ENCODE measurements at places on chromosomes 6 and 20.

GRCh38 chr6:1463275-1463674, 73.9 kb downstream of the FOXF2 start:
- DNase-seq, result no peak

DNA sequence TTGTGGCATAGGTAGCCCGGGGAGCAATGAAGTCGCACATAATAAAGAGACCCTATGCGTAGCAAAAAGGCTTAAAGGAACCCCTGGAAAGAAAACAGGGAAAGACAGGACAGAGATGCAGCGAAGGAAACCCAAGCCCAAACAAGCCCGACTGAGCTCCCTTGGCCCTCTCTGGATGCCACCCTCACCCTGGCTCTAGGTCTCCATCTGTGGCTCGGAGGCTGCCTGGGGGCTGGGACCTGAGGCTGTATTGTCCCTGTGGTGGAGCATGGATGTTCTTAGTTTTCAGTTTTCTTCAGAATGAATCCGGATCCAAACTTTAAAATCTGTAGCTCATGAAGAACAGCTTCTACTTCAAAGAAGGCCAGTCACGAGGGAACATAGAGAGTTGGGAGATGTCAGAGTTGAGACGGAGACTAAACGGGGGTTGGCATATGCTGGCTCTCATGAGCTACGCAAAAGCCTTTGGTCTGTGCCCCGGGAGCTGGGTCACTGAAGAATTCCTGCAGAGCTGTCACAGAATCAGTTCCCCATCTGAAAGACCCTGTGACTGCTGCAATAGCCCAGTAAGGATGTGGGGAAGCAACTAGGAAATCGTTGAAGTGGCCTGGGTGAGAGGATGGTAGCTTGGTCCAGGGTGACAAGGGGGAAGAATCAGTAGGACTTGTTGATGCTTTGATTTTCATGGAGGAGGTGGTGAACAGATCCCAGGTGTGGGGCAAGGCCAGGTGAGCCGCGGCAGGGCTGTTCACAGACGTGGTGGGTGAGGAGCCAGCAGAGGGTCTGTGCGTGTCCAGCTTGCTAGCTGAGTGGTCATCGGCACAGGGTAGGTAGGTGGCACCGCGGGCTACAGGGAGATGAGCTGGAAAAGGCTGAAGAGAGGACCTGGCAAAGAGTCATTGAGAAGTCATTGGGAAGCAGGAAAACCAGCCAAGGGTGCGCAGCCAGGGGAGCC, 35.2 kb downstream of the SYNDIG1 start:
- no peak for DNase-seq

DNA sequence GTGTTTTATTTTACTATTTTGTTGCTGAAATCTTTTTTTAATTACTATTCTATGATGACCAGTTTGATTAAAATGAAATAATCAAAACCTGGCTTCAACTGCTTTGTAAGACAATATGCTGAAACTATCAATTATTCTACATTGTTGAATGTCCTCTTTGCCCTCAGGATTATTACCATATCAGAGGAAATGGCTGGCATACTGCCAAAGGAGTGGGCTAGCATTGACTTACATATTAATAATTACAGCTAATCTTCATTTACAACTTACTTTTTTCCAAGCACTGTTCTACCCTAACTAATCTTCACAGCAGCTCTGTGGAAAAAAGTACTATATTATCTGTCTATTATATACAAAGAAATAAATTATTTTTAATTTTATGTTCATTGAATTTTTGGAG, 560.5 kb downstream of the BCKDHB start:
- DNase-seq, result no peak

DNA sequence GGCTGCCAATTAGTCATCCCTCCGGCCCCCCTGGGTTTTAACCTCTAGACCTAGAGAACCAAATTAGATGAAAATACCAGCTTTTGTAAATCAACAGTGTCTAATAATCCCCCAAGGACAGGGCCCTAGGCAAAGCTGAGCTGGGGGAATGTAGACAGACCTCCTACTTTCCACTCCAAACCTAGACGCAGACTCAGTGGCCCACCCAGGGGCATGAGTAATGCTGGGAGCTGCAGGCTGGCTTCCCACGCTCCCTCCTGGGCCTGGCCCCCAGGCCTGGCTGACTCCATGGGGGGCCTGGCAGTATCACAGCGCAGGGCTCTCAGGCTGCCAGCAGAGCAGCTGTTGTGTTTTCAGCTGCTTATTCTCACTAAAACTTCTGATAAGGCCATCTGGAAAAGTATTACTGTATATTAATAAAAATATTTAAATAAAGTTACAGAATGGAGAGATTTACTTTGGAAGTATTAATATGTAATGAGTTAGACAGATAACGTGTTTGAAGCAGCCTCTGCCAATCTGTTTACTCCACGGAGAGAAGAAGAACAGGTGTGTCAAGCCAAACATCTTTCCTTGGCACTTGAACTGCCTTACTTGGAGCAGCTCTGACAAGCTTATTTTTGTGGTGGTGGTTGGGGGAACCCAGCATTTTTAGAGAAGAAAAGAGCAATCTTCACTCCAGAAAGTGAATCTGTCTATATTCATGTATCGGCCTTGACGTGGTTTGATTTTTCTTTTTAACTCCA, 144.0 kb upstream of the AGPAT4 start:
- peak; percentile 95 for DNase-seq

- DNase-seq, result no peak
Observed at GRCh38 chr6:1047981-1048541, 263.8 kb upstream of the FOXQ1 start.

DNA sequence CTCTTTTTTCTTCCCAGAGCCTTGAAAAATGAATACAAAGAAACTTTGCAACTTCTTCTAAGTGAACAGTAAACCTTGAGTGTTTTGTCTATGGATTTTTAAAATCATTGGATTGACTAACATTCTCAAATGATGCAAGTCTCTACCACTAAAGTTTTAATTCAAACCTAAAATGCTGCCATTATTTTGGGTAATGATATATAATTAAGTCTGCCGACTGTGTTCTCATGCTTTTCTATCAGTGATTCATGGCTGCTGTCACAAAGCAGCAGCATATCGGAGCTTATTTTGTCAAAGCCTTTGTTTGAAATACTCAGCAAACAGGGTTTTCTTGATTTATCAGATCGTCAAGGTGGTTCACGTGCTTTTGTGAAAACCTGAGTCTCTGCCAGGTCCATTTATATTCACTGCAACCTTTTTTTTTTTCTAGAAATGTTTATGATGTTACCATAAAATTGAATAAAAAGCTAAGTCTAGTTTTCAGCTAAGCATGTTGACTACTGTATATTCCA, 96.3 kb downstream of the GJA1 start:
- DNase-seq, result no peak

DNA sequence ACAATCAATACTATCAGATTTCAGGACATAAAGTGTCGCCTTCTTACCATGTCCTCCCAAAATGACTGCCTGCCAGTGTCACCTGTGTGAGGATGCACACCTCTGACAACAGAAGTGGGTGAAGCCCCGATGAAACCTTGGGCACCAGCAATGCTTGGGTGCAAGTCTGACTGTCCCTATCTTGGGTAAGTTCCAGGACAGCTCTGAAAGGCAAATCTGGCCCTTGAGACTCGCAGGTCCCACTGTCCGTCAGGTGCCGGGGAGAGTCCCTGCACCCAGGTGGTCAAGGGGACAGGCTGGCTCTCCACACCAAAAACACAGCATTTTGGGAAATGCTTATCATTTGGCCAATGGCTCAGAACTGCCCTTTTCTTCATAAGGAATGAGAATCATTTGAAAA, 43.3 kb downstream of the EZR start:
- DNase-seq, result no peak

GRCh38 chr20:22619806-22620205, 35.4 kb upstream of the FOXA2 start:
- DNase-seq, result no peak

DNA sequence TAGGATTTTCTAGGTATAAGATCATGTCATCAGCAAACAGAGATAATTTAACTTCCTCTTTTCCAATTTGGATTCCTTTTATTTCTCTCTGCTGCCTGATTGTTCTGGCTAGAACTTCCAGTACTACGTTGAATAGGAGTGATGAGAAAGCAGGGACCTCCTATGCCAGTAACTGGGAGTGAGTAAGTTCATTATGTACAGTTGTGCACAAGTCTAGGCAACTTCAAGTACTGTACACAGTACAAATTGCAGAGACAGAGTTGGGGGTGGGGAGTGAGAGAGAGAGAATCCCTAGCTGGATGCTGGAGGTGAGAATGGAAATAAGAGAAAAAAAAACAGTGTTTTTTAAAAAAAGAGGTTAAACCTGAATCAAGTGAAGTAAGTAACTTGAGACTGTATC, 210.2 kb downstream of the MMUT start:
- no peak for DNase-seq

DNA sequence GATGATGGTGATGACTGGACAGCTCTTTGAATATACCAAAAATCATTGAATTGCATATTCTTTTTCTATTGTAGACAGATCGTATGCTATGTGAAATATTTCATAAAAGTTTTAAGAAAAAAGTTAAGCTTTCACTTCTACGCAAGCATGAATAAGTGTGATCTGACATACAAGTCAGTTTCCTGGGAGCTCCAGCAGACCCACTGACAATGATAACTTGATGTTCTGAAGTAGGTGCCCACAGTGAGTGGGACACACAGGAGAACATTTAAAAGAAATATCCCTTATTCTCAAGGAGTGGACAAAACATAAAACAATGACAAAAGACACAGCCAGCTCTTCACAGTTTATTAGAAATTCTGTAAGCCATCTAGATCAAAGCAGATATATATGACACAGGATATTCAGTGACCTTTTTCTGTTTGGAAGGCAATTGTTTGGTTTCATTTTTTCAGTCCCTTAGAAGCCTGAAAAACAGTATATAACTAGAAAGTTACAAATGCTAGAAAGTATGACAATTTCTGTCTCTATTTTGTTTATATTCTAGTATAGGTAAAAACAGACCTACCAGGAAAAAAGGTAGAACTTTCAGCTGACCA, 101.4 kb downstream of the IRF4 start:
- DNase-seq, result no peak

DNA sequence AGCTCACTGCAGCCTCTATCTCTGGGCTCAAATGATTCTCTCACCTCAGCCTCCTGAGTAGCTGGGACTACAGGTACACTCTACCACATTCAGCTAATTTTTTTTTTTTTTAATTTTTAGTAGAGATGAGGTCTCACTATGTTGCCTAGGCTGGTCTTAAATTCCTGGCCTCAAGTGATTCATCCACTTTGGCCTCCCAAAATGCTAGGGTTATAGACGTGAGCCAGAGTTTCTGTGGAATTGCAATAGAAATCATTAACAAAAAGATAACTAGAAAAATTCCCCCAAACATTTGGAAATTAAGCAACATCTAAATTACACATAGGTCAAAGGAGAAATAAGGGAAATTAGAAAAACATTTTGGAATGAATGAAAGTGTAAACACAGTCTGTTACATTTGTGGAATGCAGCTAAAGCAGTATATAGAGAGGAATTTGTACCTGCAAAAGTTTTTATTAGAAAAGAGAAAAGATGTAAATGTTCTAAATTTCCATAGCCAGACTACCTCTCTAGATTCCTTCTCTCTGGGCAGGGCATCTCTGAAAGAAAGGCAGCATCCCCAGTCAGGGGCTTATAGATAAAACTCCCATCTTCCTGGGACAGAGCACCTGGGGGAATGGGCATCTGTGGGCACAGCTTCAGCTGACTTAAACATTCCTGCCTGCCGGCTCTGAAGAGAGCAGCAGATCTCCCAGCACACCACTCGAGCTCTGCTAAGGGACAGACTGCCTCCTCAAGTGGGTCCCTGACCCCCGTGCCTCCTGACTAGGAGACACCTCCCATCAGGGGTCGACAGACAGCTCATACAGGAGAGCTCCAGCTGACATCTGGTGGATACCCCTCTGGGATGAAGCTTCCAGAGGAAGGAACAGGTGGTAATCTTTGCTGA, 51.3 kb downstream of the ATRN start:
- DNase-seq, result no peak

DNA sequence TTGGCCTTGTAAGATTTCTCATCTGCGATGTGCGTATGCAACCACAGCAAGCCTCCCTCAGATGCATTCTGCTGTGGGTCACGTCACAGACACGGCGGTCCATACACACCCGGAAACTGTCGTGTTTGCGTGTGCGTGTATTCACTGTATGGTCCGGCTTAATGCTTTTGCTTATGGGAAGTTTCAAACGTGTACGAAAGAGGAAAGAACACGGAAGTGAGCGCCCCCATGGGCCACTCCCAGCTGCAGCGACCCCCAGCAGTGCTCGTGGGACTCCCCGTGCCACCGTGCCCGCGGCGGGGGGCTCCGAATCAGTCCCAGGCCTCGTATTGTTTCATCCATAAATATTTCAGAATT, 10.2 kb downstream of the DLL1 start:
- DNase-seq, result no peak

GRCh38 chr20:45893831-45894230, 2.7 kb downstream of the CTSA start:
- no peak for DNase-seq

DNA sequence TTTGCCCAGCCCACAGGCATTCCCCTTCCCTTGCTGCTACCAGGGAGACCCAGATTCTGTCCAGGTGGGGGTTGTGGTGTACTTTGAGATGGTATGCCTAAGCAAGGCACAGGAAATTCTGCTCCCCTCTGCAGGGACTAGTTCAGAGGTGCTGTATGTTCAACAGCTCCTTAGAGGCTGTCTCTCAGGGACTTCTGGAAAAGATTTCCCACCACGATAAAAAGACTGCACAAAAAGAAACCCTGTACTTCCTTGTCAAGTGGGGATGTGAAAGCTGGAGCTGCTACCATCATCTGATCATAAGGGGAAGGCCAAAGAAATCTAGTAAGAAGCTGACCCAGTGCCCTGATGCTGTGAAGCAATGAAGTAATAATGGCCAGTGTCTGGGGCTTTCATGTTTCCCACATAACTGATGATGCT, 51.5 kb upstream of the SMIM29 start:
- no peak for DNase-seq

DNA sequence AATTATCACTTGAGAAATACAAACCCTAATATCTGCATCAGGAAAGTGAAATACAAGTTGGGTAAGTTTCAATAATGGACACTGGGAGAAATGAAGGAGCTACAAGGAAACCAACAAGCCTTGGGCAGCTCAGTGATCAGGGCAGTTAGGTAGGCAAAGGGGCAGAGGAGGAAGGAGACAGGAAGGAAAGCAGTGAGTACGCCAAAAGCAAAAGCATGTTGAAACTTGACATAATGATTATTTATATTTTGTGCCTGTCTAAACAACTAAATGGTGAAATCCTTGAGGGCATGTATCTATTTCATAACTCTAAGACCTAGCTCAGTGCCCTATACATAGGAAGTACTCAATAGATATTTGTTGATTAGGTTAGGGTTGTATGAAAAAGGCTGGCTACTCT, 23.3 kb downstream of the PXT1 start:
- DNase-seq, result no peak

GRCh38 chr20:34798871-34799270, 26.6 kb downstream of the NCOA6 start:
- no peak for DNase-seq

- peak; percentile 94 for DNase-seq
Observed at GRCh38 chr20:297098-297924, at the start of gene ZCCHC3. Gene ZCCHC3 (plus strand): TSS chr20:297570. CDS start chr20:297587, 17 bp downstream.

GRCh38 chr6:3865463-3865862, 16.3 kb downstream of the FAM50B start:
- DNase-seq, result no peak

DNA sequence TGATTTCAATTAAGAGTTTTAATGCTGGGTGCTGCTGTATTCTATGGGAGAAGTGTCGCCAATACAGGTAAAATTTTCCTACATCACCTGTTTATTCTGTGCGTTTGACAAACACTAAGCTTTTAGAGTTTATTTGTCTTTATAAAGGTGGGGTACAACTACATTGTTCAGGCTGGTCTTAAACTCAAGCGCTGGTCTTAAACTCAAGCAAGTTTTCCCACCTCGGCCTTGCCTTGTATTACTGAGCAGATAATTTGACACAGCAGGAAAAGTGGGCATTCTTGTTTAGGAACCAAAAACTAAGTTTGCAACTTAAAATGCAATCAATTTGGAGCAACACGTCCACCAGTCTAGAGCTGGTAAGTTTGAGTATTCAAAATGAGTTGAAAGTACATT, 112.9 kb upstream of the BTN3A2 start:
- DNase-seq, result no peak

Measured in cardiac fibroblast (primary cell).